ENCODE measurements at places on chromosomes 16 and 17. TPM values are rescaled to one million over a fixed set of nuclear protein-coding genes. Genes with fewer than 3 reads are reported as not detected.
A peak's percentile ranks its signal among the peaks of the same experiment; 100 is the strongest.

- no peak overlapping the region for H3K4me3 ChIP-seq
- peaks cover 59% of the 10 kb centered on the region for H3K36me3 ChIP-seq
- H3K27me3 ChIP-seq = no peaks in the 10 kb centered on the region
- no peak for DNase-seq
These were observed 70.6 kb downstream of the TMC6 start for GRCh38 chr17:78058001-78058400.

GRCh38 chr17:34146440-34147043 lies 108.5 kb upstream of the CCL2 start:
- H3K27ac ChIP-seq = no peak overlapping the region
- H3K27me3 ChIP-seq = peaks cover 26% of the 10 kb centered on the region
- H3K4me1 ChIP-seq = no peaks in the 10 kb centered on the region

DNA sequence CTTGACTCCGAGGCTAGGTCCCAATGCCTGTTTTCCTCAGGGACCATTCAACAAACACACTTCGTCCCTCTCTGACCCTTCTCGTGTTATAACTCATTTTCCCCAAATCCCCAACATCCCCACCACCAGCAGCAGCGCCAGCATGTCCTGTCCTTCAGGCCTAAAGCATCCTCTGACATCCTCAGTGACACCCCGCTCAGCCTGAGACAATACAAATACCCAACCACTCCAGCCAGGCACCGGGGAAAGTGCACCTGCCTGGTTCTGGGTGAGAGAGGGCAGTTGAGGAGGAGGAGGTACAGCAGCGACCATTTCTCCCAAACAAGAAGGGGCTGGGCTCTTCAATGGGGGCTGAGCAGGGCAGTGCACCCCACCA lies 4.7 kb downstream of the MNT start:
- DNase-seq = no peak
- peaks cover 56% of the 10 kb centered on the region for H3K4me1 ChIP-seq
- H3K36me3 ChIP-seq = no peaks in the 10 kb centered on the region

GRCh38 chr16:12208341-12209035 lies 232.0 kb downstream of the SNX29 start:
- H3K4me1 ChIP-seq = peaks cover 5% of the 10 kb centered on the region
- H3K36me3 ChIP-seq = peaks cover 36% of the 10 kb centered on the region
- no peak for DNase-seq
- H3K27me3 ChIP-seq = no peaks in the 10 kb centered on the region

- no peaks in the 10 kb centered on the region for H3K27me3 ChIP-seq
- H3K4me1 ChIP-seq = no peaks in the 10 kb centered on the region
- no peak for DNase-seq
- H3K27ac ChIP-seq = peak overlapping the region; percentile 27
These were observed 100.4 kb upstream of the FA2H start for GRCh38 chr16:74874912-74875546.

DNA sequence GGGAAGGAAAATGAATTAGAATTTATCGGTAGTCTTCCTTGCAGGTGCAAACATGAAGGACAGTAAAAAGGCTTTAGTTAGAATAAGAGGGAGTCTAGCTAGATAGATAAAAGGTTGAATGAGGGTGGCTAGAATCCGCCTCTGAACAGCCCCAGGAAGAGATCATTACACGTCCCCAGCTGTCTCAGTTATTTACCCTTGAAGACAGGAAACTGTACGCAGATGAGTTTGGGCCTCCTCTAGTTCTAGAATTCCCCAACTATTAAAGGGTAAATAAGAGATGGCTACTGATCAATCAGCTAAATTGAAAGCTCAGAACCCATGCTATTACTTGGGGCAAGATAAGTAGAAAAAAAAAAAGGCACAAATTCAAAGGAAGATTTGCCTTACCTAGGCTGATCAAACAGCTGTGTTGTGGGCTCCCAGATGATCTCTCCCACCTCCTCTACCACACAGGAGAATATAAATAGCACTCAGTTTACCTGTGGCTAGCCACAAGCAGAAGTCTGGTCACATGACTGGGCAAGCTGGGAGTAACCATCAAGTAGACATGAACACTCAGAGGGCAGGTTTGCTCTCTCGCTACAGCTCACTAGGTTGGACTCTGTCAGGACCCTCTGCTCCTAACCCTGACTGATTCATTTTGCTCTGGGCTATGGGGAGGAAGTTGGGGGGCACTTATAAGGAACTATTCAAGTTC lies 17.0 kb downstream of the FAM117A start:
- peak overlapping the region; percentile 95 for H3K27ac ChIP-seq
- H3K27me3 ChIP-seq = no peaks in the 10 kb centered on the region
- H3K36me3 ChIP-seq = no peaks in the 10 kb centered on the region
- H3K4me3 ChIP-seq = peak overlapping the region; percentile 78
- peak; percentile 61 for DNase-seq

GRCh38 chr17:73703192-73703591 lies 58.9 kb upstream of the SDK2 start:
- no peaks in the 10 kb centered on the region for H3K36me3 ChIP-seq
- no peak overlapping the region for H3K4me3 ChIP-seq
- DNase-seq = no peak
- H3K4me1 ChIP-seq = no peaks in the 10 kb centered on the region
- no peaks in the 10 kb centered on the region for H3K27me3 ChIP-seq
- no peak overlapping the region for H3K27ac ChIP-seq

DNA sequence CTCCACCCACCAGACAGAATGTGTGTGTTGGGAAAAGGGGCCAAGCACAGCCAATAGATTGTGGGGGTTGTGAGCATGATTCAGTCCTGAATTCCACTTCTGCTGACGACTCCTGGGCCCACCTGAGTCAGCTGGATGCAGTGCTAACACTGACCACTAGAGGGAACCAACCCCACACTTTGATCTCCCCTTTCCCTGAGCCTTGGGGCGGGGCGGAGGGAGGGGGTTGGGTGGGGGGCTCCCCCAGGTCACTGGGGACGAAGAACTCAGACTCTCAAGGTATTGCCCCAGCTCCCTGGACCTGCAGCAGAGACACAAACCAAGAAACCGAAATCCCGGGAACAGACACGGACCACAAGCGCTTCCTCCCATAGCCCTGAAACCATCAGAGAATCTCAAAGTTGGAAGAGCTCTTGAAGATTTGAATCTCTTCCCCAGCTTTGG lies 621 bp upstream of the CSHL1 start:
- DNase-seq = peak; percentile 45
- H3K27ac ChIP-seq = no peak overlapping the region
- H3K36me3 ChIP-seq = no peaks in the 10 kb centered on the region
- H3K4me3 ChIP-seq = no peak overlapping the region
- no peaks in the 10 kb centered on the region for H3K4me1 ChIP-seq
- H3K27me3 ChIP-seq = peaks cover 4% of the 10 kb centered on the region

- peak overlapping the region; percentile 100 for H3K4me3 ChIP-seq
- DNase-seq = peak; percentile 84
- H3K27ac ChIP-seq = peak overlapping the region; percentile 100
- H3K4me1 ChIP-seq = peaks cover 31% of the 10 kb centered on the region
- H3K36me3 ChIP-seq = no peaks in the 10 kb centered on the region
These were observed 1.9 kb downstream of the MNT start for GRCh38 chr17:2398655-2399571.

DNA sequence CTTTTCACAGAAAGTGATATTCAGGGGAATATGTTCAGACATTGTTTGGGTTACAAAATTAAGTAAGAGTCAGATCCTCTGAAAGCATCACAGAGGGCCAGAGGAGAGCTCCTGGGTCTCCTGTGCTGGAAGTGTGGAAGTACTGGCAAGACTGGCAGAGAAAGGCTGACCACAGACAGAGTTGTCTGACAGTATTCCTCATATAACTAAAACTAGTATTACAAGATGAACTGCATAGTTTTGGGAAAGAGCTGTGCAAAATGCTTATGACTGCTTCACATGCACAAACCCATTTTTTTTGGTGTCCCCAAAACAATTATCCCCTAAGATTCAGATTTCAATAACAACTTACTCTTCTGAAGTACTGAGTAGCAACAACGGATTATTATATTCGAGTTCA lies 35.2 kb downstream of the N4BP1 start:
- H3K4me3 ChIP-seq = no peak overlapping the region
- no peak overlapping the region for H3K27ac ChIP-seq
- peaks cover 4% of the 10 kb centered on the region for H3K36me3 ChIP-seq

DNA sequence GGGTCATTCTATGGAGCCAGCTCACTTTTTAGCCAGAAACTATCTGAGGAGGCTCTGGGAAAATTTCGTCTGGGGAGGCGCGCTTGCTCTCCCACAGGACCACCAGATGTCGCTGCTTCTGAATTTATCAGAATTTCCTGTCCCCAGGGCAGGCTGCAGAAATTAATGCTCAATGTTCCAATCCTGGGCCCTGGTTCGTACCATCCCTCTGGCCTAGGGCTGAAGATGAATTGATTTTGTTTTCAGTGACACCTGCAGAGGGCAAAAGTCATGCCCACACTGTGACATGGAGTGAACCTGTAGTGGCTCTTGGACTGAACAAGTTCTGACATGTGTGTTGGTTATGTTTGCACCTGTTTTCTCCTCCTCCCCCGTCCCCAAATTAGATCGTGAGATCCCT lies 482.6 kb downstream of the NPIPA7 start:
- H3K36me3 ChIP-seq = no peaks in the 10 kb centered on the region
- no peak overlapping the region for H3K4me3 ChIP-seq
- H3K4me1 ChIP-seq = no peaks in the 10 kb centered on the region
- DNase-seq = peak; percentile 79
- H3K27ac ChIP-seq = no peak overlapping the region
- H3K27me3 ChIP-seq = peaks cover 5% of the 10 kb centered on the region

DNA sequence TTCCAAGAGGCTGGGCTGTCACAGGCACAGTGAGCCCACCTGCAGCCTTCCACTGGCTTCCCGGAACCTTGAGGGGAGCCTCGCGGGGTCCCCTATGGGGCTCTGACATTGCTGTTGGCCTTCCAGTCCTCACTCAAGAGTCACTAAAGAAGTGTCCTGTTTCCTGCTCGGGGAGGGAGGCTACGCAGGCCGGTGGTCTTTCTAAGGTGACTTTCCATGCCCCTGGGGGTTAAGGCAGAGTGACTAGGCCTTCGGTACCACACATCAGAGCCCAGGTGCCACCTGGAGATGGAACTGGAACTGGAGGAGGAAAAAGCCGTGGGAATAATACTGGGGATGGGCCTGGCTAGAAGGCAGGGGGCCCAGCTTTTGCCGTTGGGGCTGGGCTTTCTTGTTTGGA lies 72.1 kb downstream of the IL21R start:
- H3K36me3 ChIP-seq = peaks cover 52% of the 10 kb centered on the region
- peak overlapping the region; percentile 67 for H3K27ac ChIP-seq
- no peak for DNase-seq
- H3K4me1 ChIP-seq = no peaks in the 10 kb centered on the region
- H3K4me3 ChIP-seq = no peak overlapping the region

DNA sequence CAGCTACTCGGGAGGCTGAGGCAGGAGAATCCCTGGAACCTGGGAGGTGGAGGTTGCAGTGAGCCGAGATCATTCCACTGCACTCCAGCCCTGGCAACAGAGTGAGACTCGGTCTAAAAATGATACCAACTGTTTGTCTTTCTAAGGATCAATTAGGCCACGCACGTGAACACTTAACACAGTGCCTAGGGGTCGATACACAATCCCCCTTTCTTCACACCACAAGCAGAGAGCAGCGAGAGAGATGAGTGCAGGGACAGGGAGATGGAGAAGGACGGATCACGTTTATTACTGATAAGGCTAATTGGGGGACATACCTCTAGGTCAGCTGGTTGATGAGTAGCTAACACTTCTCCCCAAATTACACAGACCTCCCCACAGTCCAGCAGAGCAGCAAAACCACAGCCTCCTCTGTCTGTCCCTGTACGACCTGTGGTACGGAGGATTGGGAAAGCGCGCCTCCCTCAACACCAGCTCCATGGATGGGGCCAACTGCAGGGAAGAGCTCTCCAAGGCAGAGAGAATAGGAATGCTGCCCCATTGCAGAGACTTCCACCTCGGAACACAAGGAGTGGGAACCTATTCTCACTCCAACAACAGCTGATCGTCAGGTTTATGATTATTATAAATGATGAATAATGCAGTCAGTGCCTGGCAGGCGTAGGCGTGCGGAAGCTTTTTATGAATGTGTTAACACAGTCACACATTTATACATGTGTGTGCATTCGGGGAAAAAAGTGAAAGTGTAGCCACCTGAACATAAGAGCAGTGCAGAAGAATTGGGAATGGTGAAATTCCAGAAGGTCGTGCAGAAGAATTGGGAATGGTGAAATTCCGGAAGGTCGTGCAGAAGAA lies 155.1 kb downstream of the C16orf95 start:
- no peaks in the 10 kb centered on the region for H3K4me1 ChIP-seq
- no peaks in the 10 kb centered on the region for H3K36me3 ChIP-seq
- no peak overlapping the region for H3K27ac ChIP-seq
- H3K4me3 ChIP-seq = no peak overlapping the region

GRCh38 chr16:5709889-5710288 lies 612.3 kb upstream of the EEF2KMT start:
- H3K36me3 ChIP-seq = no peaks in the 10 kb centered on the region
- H3K27me3 ChIP-seq = no peaks in the 10 kb centered on the region
- no peak for DNase-seq
- no peaks in the 10 kb centered on the region for H3K4me1 ChIP-seq
- H3K27ac ChIP-seq = no peak overlapping the region

GRCh38 chr17:79933863-79934652 lies 94.8 kb upstream of the CBX4 start:
- no peak for DNase-seq
- H3K27ac ChIP-seq = no peak overlapping the region
- H3K27me3 ChIP-seq = peaks cover 2% of the 10 kb centered on the region

GRCh38 chr17:47301161-47301560 lies 22.6 kb upstream of the EFCAB13 start:
- H3K4me1 ChIP-seq = peaks cover 12% of the 10 kb centered on the region
- H3K27me3 ChIP-seq = no peaks in the 10 kb centered on the region
- no peak overlapping the region for H3K27ac ChIP-seq
- no peak for DNase-seq
- peaks cover 7% of the 10 kb centered on the region for H3K36me3 ChIP-seq
- H3K4me3 ChIP-seq = no peak overlapping the region

DNA sequence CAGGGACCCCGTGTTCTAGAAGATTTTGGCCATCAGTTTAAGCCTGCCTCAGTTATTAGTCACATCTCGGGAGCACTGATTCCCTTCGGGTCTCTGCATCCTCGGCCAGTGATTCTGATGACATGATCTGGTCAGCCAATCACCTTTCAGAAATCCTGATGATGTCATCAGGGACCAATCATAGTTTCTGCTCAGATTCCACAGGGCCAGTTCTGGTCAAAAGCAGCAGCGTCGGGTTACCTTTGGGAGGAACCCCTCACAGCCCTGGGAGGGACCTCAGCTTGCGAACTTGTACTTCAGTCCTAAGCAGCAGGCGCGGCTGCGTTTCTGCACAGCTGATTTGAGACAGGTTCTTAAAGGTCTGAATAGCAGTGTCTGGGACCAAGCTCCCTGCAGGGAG lies 13.9 kb downstream of the KDM8 start:
- no peaks in the 10 kb centered on the region for H3K27me3 ChIP-seq
- DNase-seq = no peak
- H3K4me3 ChIP-seq = no peak overlapping the region

The PLLP gene
- total RNA-seq = 3.5 TPM

The KRTAP3-2 gene
- total RNA-seq = not detected

The QRICH2 gene
- total RNA-seq = 6.5 TPM

The GPRC5B gene
- total RNA-seq = not detected

The LRRC59 gene
- 25.7 TPM for total RNA-seq

The GRB7 gene
- total RNA-seq = not detected

The ANKFN1 gene
- not detected for total RNA-seq

The MT1E gene
- total RNA-seq = 1.6 TPM

The TNFRSF13B gene
- 1.3 TPM for total RNA-seq

Data from naive thymus-derived CD8-positive, alpha-beta T cell (primary cell).